Esophagus squamous epithelium (tissue), 5 donors: ENCODE measurements at places on chromosomes 2 and 18.

DNA sequence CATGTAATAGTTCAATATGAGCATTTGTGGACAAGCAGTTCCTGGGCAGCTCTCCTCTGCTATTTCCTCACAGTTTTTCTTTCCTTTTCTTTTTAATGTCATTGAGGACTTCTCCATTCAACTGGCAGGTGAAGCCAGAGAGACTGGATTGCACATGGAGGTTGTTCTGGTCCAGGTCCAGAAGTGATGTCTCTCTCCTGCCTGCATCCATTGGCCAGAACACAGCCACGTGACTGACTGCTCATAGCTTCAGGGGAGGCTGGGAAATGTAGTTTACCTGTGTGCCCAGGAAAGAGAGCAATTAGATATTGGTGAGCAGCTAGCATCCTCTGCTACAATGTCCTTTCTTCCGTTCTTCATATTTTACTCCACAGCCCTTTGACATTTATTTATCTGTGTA is 20.2 kb upstream of the ADAM23 start:
- no peak for DNase-seq

GRCh38 chr2:186713691-186714090 is 19.8 kb downstream of the FAM171B start:
- DNase-seq = no peak

DNA sequence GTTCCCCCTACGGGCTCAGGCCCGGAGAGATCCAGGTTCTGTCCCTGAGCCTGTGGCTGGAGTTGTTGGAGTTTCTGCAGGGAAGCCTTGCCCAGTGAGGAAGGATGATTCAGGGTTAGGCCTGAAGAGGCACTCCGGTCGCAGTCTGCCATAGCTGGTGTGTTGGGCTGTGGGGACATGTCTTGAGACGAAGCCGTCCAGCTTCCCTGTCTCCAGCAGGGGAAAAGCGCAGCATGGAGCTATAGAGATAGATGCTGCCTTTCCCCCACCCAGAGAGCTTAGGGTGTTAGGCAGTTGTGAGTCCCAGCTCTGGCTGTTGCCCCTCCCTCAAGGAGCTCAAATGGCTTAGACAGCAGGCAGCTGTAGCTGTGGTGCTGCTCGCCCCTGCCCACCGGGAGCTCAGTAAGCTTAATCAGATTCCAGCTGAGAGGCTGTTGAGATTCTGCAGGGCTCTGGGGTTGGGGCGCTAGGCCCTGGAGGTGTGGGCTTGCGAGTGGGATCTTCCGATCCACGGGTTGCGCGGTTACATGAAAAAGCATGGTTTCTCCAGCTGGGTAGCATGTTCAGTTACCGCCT is 103.9 kb downstream of the PMAIP1 start:
- DNase-seq = no peak

GRCh38 chr2:217247476-217247875 is 387.6 kb upstream of the TNP1 start:
- no peak for DNase-seq

DNA sequence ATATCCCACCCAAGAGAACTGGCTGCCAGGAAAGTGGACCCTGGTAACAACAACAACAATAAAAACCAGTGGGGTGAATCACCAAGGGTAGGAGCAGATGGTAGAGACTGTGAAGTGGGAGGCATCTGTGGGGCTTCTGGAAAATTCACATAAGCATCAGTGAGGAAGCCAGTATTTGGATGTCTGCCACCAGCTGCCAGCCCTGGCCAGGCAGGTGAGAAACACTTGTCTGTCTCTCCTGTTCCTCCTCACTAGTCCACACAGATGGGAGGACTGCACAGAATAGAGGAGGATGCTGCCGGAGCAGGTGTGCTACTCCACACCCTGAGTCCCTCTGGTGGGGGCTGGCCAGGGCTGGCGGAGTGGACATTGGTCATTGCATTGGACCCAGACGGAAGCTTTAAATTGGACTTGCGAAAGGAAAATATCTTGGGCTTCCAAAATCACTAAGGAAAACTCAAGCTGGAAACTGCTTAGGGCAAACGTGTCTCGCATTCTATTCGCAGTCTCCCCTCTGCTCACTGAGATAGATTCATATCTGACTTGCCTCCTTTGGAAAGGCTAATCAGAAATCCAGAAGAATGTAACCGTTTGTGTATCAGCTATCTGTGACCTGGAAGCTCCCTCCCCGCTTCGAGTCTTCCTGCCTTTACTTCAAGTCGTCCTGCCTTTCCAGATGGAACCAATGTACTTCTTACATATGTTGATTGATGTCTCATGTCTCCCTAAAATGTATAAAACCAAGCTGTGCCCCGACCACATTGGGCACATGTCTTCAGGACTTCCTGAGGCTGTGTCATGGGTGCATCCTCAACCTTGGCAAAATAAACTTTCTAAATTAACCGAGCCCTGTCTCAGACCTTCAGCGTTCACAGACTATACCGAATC is 69.1 kb downstream of the NAB1 start:
- no peak for DNase-seq

DNA sequence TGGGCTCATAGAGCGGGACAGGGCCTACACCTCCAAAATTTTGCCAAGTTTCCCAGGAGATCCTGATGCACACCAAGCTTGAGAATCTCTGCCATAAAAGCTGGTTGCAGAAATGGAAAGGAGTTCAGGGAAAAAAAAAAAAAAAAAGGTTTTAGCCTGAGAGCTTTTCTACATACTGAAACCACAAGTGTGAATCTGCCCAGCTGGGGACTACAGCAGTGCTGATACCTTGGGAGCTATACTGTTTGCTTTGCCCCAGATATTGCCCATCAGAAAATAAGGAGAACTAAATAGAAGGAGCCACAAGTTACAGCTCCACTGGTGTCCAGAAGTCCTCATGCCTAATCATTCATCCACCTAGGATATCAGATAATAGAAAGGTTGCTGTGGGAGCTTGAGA is 38.4 kb upstream of the NCKAP5 start:
- no peak for DNase-seq

DNA sequence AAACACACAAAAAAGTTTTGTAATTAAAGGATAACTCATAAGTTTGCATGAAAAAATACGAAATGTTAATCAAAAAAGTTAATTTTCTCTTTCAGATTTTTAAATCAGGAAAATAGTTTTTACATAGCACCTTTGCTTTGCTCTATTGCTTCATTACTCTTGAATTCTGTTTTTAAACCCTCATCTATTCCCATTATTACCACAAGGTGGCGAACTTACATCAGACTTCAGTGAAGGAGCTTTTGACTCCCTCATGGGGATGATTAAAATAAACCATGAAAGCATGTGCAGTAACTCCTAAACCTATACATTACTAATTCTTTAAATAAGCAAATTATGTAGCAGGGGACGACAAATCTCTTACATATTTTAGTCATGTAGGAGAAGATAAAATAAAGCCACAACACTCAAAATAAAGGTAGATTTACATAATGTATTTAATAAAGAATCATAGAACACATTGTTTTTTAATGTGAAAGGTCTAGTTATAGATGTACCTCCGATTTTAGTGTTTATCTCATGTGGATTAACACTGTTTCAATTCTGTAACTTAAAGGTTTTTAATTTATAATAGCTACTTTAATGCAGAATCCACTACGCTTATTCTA is 105.2 kb downstream of the NETO1 start:
- DNase-seq = no peak

DNA sequence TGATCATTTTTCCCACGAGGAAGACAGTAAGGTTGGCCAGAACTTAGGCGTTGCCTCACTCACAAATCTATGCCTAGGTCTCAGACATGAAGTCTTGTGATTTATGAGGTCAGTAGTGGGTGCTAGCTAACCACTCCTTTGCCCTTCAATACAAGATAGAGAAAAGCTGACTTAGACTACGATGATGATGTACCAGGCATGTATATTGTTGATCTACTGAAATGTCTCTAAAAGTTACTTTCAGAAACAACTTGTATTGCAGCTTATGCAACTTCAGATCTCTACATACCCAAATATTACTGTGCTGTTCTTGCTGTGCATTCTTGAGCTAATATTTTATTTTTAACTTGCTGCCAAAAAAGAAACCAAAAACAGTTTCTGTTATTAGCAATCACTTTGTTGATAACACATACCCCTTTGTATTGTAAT is 30.6 kb downstream of the MAPRE2 start:
- no peak for DNase-seq

GRCh38 chr2:233461481-233461891 is 105.1 kb downstream of the USP40 start:
- DNase-seq = no peak

DNA sequence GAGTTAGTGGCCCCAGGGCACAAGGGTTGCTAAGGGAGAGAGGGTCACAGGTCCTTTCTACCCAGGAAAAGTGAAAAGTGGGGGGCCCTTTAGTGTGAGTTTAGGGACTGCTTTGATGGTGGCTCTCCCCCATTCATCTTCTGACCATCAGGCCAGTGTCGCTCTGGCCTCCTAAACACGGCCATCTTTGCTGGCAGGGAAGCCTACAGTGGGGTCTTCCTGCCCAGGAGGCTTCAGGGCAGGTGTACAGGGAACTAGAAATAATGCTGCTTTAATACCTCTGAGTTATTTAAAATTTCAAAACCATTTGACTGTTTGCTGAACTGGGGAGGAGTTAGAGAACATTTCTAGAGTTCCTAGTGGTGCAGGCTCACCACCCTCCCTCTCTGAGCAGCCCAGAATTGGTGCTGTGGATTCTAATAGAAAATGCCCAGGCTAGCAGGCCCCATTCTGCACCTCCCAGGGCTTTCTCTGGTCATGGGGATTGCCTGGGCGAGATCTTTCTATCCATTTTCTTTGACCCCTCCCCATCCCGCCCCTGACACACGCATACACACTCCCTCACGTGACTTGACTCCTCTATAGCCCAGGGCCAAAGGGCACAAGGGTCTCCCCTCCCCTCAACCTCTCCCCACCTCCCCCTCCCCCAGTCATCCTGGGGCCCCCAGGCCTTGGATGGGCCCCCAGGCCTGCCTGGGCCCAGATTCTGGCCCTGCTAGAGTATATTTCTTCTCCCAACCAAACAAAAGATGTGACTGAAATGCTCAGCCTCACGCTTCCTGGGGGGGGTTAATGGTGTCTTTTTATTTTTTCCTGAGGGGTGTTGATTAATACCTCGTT is 3.1 kb downstream of the PKDCC start:
- no peak for DNase-seq

GRCh38 chr18:47118981-47119380 is 31.3 kb downstream of the HDHD2 start:
- no peak for DNase-seq

GRCh38 chr2:15365411-15365810 is 195.7 kb downstream of the NBAS start:
- DNase-seq = no peak

- no peak for DNase-seq
These were observed 243.9 kb upstream of the LRRTM1 start for GRCh38 chr2:80548469-80548868.

DNA sequence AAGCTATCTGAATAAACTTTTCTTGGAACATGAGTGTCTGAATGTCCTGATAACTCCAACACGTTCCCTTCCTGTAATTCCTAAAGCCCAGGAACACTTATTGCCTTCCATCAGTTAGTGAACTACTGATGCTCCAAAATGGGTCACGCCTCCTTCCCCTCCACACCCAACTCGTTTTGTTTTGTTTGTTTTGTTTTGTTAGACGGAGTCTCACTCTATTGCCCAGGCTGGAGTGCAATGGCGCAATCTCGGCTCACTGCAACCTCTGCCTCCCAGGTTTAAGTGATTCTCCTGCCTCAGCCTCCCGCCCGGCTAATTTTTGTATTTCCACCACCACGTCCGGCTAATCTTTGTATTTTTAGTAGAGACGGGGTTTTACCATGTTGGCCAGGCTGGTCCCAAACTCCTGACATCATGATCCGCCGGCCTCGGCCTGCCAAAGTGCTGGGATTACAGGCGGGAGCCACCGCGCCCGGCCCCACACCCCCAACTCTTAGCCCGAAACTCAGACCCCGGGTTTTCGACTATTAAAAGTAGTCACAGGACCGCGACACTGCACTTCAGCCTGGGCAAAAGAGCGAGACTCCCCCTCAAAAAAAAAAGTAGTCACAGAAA is 774 bp downstream of the IER3IP1 start:
- DNase-seq = no peak

GRCh38 chr18:58163004-58163590 is 119.1 kb downstream of the NEDD4L start:
- DNase-seq = no peak

GRCh38 chr2:6650311-6650710 is 215.4 kb downstream of the CMPK2 start:
- no peak for DNase-seq

GRCh38 chr18:12860530-12860929 is 23.5 kb downstream of the PTPN2 start:
- DNase-seq = no peak

DNA sequence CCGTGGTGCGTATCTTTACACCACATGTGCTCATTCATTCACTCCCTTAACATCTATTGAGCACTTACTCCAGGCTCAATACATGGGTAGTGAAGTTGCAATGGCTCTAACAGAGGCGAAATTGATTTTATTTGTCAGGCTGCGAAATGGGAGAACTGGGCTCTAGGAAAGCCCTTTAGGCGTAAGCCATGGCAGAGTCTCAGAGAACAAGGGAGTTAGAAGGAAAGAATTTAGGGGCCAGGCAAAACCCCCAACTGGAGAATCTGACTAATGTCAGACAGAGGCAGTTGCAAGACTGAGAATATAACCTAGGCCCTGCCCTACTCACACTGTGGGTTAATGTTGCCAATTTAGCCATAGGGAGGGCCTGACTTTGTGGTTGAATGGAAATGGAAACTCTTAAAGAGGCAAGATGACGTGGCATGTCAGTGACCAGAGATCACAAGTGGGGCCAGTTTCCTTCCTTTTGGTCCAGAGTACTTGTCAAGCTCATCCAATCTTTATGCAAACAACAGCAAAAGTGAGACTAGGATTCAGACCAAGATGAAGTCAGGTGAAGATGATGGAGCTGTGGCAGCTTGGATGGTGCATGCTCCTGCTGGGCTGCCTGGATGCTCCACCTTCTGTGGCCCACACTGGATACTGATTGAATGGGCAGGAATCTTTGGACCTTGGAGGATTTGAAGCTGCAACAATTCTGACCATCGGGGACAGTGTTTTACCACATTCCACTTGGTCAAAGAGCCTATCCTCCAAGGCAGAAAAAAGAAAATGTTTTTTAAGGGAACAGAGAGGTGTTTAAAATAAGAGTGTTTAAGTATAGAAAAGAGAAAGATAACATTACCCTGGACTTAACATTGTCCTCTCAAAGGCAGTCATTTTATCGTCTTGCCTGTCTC is 92.2 kb downstream of the CAPN13 start:
- no peak for DNase-seq

DNA sequence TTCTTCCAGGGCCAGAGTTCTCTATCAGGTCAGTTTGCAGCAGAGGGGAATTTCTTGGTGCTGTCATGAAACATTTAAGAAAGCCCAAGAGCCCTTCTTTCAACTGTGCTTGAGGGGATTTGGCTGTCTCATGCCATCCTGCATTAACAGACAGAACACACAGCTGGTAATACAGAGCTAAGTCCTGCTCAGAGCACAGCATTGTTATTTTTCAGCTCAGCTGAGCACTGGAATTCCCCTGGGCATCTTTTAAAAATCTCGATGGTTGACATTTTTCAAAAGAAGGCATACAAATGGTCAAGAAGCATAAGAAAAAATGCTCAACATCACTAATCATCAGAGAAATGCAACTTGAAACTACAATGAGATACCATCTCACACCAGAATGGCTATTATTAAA is 14.9 kb upstream of the IL1R2 start:
- no peak for DNase-seq
